ENCODE measurements at places on chromosomes 4 and X. TPM values are rescaled to one million over a fixed set of nuclear protein-coding genes. Genes with fewer than 3 reads are reported as not detected.

- H3K27me3 ChIP-seq = no peaks in the 10 kb centered on the region
- peak; percentile 26 for DNase-seq
- peak overlapping the region; percentile 74 for H3K27ac ChIP-seq
Measured at GRCh38 chrX:18885328-18886004, 98.4 kb downstream of the PHKA2 start.

DNA sequence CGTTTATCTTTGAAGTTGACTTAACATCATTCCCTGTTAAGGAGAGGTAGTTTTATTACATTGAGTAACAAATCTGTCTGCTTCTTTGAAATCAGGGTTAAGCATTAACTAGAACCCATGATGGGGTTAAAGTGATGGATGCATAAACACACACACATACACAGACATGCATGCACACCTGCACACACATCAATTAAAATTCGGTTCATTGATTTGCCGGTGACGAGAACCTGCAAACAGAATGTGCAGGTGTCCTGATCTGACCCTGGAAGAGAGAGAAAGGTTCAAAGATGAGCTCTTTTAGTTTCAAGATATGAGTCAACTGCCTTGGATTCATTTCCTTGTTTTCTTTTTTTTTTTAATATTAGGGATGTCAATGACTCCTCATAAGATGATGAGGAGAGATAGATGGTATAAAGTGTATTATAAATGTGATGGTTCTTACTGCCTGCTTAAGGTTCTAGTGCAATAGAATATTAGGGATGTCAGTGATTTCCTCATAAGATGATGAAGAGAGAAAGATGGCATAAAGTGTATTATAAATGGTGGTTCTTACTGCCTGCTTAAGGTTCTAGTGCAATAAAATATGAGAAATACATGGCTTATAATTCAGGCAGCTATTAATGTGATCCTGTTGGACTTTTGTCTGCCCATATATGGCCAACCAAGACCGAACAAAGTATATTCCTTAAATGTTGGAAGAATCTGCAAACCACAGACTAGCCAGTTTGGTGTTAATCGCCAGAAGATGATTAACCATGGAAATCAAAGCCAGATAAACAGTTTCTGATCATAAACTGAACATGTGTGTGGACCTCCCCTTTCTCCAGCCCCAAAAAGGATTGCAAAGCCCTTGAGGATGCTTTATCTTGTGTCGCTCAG lies 14.1 kb upstream of the CD99 start:
- H3K4me3 ChIP-seq = no peak overlapping the region
- H3K4me1 ChIP-seq = no peaks in the 10 kb centered on the region
- no peak overlapping the region for H3K27ac ChIP-seq

DNA sequence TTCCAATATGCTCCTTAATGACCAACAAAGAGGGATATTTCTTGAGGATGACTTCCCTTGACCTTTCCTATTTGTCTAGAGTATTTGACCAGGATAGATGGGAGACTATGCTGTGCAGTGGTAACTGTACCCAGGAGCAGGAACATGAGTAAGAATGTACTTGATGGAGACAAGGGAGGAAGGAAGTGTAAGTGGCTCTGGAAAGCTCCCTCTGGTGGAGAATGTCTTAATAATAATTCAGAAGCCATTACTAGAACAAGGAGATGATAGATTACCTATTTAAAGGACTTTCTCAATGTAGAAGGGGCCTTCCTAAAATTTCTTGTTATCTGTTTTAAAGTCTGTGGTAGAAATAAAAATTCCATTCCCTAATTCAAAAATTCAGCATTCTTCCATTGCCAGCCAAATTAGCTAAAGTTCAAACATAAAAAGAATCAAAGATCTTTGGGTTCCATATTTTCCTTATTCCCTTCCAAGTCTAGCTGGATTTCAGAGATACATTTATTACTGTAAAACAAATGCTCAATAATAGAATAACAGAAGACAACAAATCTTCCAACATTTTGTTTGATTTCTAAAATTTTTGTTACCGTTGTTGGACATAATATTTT lies 83.8 kb downstream of the GRID2 start:
- H3K27ac ChIP-seq = no peak overlapping the region
- H3K4me1 ChIP-seq = no peaks in the 10 kb centered on the region
- H3K27me3 ChIP-seq = no peaks in the 10 kb centered on the region
- H3K4me3 ChIP-seq = no peak overlapping the region

DNA sequence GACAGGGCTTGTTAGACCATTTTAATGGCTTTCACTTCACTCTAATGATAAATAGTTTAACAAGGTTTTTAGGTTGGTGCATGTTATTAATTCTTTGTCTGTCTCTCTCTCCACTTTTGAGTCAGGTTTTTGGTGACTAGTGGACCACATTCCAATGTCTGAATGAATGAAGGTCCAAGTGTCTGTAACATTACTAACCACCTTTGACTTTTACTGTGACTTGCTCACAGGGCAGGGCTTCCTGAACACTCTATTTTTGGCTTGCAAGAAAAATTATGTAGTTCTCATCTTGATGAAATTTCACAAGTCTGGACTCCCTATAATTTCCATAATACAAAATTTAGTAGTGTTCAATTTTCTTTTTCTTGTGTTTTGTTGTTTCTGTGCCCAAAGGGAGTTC lies 78.9 kb upstream of the BMPR1B start:
- H3K36me3 ChIP-seq = no peaks in the 10 kb centered on the region
- H3K27me3 ChIP-seq = no peaks in the 10 kb centered on the region
- no peaks in the 10 kb centered on the region for H3K4me1 ChIP-seq
- no peak for DNase-seq

Gene MAGEE1
- total RNA-seq = 3.6 TPM

DNA sequence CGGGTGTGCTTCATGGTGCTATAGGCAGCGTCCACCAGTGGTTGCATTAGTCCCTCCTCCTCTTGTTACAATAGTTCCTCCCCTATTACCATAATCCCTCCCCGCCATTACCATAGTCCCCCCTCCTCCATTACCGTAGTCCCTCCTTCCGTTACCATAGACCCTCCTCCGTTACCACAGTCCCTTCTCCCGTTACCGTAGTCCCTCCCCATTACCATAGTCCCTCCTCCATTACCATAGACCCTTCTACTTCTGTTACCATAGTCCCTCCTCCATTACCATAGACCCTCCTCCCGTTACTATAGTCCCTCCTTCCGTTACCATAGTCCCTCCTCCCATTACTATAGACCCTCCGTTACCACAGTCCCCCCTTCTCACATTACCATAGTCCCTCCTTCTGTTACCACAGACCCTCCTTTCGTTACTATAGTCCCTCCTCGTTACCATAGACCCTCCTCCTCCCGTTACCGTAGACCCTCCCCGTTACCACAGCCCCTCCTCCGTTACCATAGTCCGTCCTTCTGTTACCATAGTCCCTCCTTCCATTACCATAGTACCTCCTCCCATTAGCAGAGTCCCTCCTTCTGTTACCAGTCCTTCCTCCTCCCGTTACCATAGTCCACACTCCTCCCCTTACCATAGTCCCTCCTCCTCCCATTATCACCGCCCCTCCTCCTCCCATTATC lies 129.6 kb downstream of the DHRSX start:
- no peaks in the 10 kb centered on the region for H3K27me3 ChIP-seq
- H3K27ac ChIP-seq = no peak overlapping the region
- DNase-seq = no peak
- no peaks in the 10 kb centered on the region for H3K36me3 ChIP-seq
- H3K4me3 ChIP-seq = no peak overlapping the region

Gene IGFBP7
- 1,486 TPM for total RNA-seq

DNA sequence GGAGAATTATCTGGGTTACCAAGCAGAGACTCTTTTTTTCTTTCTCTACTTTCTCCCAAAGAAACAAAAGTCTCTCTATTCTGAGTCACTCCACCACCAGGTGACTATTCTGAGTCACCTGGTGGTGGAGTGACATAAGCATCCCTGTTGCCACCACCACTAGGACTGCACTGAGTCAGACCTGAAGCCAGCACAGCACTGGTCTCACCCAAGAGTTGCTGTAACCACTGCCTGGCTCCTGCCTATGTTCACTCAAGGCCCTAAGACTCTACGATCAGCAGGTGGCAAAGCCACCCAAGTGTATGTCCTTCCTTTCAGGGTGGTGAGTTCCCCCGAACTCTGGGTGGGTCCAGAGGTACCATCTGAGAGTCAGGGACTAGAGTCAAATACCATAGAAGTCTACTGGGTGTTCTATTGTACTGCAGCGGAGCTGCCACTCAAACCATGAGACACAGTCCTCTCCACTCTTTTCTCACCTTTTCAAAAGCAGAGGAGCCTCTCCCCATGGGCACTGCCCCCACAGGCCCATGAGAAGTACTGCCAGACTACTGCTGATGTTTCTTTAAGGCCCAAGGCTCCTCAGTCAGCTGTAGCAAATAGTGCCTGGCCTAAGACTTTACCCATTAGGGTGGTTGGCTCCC lies 209.6 kb upstream of the IRS4 start:
- no peaks in the 10 kb centered on the region for H3K4me1 ChIP-seq
- no peaks in the 10 kb centered on the region for H3K27me3 ChIP-seq
- H3K36me3 ChIP-seq = no peaks in the 10 kb centered on the region
- DNase-seq = no peak
- H3K4me3 ChIP-seq = no peak overlapping the region

GRCh38 chr4:73885574-73886267 lies 16.5 kb downstream of the CXCL1 start:
- DNase-seq = no peak
- H3K27me3 ChIP-seq = peaks cover 7% of the 10 kb centered on the region
- H3K27ac ChIP-seq = no peak overlapping the region

Gene PRKG2
- total RNA-seq = 0.54 TPM

- H3K27ac ChIP-seq = no peak overlapping the region
- H3K36me3 ChIP-seq = peaks cover 6% of the 10 kb centered on the region
- DNase-seq = no peak
- no peaks in the 10 kb centered on the region for H3K27me3 ChIP-seq
- H3K4me3 ChIP-seq = no peak overlapping the region
Measured at GRCh38 chr4:67531379-67531962, 13.8 kb downstream of the CENPC start.

- no peaks in the 10 kb centered on the region for H3K36me3 ChIP-seq
- no peak overlapping the region for H3K4me3 ChIP-seq
- no peak overlapping the region for H3K27ac ChIP-seq
- DNase-seq = no peak
- no peaks in the 10 kb centered on the region for H3K4me1 ChIP-seq
- no peaks in the 10 kb centered on the region for H3K27me3 ChIP-seq
Measured at GRCh38 chr4:138488533-138488932, 246.4 kb upstream of the SLC7A11 start.

Gene PHKA1
- 12.4 TPM for total RNA-seq

Gene RNF212
- 31.1 TPM for total RNA-seq

DNA sequence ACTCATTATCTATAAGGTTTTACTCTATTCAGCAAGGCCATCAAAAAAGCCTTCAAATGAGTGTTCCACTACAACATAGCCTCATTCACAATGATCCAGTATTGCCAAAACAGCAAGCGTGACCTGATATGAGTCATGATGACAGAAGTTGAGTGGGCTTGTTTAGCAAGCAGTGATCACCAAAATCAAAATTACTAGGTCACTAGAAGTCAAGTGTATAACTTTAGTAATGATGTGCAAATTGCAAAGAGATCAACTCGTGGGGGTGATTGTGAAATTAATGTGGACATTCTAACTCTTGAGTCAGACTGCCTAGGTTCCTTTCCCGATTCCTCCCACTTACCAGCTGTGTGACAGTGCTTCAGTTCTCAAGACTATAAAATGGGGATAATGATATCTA lies 124.5 kb downstream of the CHM start:
- no peak overlapping the region for H3K4me3 ChIP-seq
- H3K27ac ChIP-seq = no peak overlapping the region
- no peaks in the 10 kb centered on the region for H3K27me3 ChIP-seq
- H3K4me1 ChIP-seq = peaks cover 4% of the 10 kb centered on the region
- no peak for DNase-seq
- no peaks in the 10 kb centered on the region for H3K36me3 ChIP-seq

GRCh38 chr4:11631416-11631815 lies 202.7 kb upstream of the HS3ST1 start:
- no peaks in the 10 kb centered on the region for H3K27me3 ChIP-seq
- DNase-seq = no peak
- no peaks in the 10 kb centered on the region for H3K4me1 ChIP-seq
- no peak overlapping the region for H3K27ac ChIP-seq
- no peak overlapping the region for H3K4me3 ChIP-seq

- no peaks in the 10 kb centered on the region for H3K36me3 ChIP-seq
- H3K27ac ChIP-seq = no peak overlapping the region
Measured at GRCh38 chrX:149825424-149825823, 43.7 kb downstream of the MAGEA9 start.

DNA sequence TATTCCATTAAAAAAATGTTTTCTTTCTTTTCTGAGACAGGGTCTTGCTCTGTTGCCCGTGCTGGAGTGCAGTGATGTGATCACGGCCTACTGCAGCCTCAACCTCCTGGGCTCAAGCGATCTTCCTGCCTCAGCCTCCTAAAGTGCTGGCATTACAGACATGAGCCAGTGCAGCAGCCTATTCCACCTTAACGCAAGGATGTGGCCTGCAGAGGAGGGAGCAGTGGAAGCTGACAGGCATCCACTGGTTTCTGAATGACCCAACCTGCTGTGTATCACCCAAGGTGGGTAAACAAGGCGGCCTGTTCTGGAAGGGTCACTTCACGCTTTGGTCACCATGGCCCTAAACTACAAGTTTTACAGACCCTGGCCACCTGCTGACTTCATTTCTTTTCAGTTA lies 60.8 kb downstream of the ACOX3 start:
- H3K4me1 ChIP-seq = peaks cover 13% of the 10 kb centered on the region
- no peaks in the 10 kb centered on the region for H3K27me3 ChIP-seq

DNA sequence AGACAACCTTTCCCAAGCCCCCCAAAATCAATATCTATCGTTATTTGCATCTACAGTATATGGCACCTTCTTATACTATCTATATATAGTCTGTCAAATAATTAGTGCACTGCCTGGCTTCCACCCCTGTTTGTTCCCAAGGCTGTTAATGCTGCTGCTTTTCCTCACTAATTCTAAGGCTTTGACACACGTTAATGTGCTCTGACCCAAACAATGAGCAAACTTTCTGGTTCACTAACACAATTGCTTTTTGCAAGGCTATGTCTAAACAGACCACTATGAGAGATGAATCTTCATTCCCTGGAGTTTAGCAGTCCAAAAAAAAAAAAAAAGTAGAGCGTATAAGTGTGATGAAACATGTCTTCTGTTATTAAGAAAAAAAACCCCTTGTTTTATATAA lies 360.9 kb upstream of the AGA start:
- H3K27ac ChIP-seq = no peak overlapping the region
- no peaks in the 10 kb centered on the region for H3K36me3 ChIP-seq
- H3K4me3 ChIP-seq = no peak overlapping the region
- DNase-seq = no peak
- H3K4me1 ChIP-seq = no peaks in the 10 kb centered on the region

GRCh38 chr4:127001933-127002332 lies 630.8 kb upstream of the INTU start:
- H3K4me1 ChIP-seq = no peaks in the 10 kb centered on the region
- no peak for DNase-seq
- no peaks in the 10 kb centered on the region for H3K36me3 ChIP-seq
- no peaks in the 10 kb centered on the region for H3K27me3 ChIP-seq
